ENCODE measurements at places on chromosomes 1 and 21.

- no peak for DNase-seq
Observed at GRCh38 chr1:110750562-110750961, 75.8 kb upstream of the KCNA3 start.

DNA sequence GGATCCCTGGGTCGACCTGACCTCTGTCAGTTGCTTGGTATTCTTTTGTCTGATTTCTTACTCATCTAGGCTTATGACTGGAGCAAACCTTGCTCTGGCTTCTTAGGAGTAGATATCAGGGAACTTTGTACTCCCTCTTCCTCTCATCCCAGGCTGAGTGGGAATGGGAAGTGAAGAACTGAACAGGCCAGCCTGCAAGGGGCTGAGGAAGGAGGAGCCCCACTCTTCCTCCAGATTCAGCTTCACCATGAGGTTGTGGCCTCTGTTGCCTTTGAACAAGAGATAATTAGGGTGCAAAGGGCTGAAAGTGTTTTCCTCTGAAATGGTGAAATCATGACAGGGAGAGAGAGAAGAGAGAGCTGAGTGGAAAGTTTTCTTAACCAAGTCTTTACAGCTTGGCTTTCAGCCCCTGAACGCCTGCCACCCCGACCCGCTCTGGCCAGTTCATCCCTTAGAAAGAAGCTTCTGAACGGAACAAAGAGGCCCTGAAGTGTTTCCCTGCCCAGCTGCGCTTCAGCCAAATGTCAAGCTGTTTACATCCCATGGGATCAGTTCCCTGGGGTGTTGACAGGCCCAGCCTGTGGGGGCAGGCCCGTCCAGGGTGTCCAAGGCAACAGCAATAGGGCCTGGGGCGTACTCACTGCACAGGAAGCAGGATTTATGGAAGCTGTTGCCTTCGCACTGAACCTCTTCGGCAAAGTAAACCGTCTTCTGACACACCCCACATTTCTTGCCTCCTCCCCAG lies 11.2 kb downstream of the CSRP1 start:
- no peak for DNase-seq

DNA sequence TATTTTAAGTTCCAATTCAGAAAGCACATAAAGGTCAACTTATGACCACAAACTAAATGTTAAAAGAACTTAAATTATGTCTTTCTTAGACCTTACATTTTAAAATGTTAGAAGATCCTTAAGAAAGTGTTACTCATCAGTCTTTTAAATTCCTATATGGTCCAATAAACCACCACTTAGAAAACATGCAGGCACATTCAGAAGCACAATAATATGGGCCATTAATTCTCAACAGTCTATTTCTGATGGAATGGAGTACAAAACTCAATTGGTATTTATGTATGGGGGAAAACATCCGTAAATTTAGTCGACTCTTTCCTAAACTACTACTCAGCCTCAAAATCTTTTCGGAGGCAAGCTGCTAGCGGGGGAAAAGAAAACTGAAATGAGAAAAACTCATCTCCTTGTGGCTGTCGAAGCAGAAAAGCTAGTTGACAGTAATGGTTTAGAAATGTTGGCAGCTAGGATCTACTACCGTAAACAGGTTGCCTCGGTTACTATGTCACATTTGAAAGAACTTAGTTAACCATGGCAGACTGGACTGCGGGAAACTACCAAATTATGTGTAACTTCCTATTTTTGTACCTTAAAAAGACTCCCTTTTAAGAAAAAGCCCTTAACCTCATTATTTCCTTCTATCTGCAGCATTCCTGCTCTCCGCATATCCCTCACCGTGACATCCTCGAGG lies 1.0 kb downstream of the TRMT1L start:
- no peak for DNase-seq

DNA sequence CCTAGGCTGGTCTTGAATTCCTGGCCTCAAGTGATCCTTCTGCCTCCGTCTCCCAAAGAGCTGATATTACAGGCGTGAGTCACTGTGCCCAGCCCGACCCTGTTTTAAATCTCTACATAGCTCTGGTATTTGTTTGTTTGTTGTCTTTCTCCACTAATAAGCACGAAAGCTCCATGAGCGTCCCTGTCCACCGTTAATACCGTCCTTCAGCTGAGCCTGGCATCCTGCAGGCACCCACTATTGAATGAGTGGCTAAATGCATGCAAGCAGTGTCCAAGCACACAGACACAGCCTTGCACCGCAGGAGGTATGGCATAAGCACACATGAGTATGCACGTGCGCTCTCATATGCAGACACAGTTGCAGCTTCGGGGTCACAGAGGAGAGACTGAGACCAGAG lies 4.5 kb upstream of the COL16A1 start:
- DNase-seq, result no peak

DNA sequence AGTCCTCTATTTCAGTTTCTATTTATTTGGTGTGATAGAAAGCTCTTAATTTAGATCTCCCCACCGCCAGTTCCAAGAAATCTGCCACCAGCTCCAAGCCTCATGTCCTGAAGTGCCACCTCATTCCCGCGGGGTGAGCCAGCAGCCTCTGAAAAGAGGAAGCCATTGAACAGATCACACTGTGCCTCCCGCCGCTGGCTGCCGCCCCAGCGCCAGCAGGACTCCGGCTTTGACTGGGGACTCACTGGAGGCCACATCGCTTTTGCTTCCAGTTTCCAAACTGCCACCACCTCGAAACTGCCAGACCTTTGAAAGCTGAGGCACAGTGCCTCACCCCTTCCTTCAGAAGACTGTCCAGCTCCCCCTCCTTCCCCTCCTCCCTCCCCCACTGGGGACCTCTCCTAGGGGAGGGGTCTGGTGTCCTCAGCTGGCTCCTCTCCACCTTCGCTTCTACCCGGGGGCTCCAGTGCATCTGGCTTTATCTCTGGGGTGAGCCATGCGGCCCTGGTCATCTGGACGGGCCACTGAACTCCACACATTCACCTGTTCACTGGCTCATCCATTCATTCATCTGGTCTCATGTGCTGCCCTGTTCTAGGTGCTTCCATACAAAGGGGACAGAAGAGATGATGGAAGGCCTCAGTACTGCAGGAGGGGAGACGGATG lies 58.9 kb downstream of the VPS26C start:
- DNase-seq, result no peak

All from NCI-H1694 (cell line).